ENCODE measurements at places on chromosomes 2 and 18.
A peak's percentile ranks its signal among the peaks of the same experiment; 100 is the strongest.

- peak; percentile 32 for DNase-seq
Measured at GRCh38 chr2:218219934-218220333, 2.9 kb downstream of the ARPC2 start.

GRCh38 chr2:239472235-239472775, 71.5 kb upstream of the HDAC4 start:
- DNase-seq = no peak

GRCh38 chr18:23870676-23871380, 143.7 kb upstream of the TTC39C start:
- no peak for DNase-seq

DNA sequence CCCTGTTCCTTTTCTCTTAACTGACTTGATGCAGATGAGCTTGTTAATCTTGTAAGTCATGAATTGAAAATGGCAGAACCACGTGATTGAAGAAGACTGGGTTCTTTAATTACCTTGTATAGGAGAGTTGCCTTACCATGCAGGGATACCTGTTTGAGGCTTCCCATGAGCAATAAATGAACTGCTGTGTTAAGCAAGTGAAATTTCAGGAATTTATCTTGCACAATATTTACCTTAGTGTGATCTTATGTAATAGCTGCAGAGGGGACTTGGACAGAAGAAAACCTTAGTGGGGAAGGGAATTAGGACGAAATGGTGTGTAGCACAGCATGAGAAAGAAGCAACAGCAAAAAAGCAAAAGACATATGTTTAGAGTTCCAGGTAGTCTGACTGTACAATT, 384.0 kb upstream of the TMEFF2 start:
- DNase-seq = no peak

GRCh38 chr2:127891811-127892210, 6.1 kb upstream of the AMMECR1L start:
- no peak for DNase-seq

All from activated CD4-positive, alpha-beta T cell treated with anti-CD3 and anti-CD28 coated beads, Interleukin-2, Interleukin-6, amounts not matched to agents 100 ng/mL and 50 ng/mL, durations not matched to agents 16 hours and 8 hours (primary cell).